ENCODE measurements at places on chromosomes 4 and X. TPM values are rescaled to one million over a fixed set of nuclear protein-coding genes. Genes with fewer than 3 reads are reported as not detected.
A peak's percentile ranks its signal among the peaks of the same experiment; 100 is the strongest.

The ENPEP gene
- 3.8 TPM for total RNA-seq

The DMRTC1B gene
- total RNA-seq, result not detected

The UTP14A gene
- 15.1 TPM for total RNA-seq

DNA sequence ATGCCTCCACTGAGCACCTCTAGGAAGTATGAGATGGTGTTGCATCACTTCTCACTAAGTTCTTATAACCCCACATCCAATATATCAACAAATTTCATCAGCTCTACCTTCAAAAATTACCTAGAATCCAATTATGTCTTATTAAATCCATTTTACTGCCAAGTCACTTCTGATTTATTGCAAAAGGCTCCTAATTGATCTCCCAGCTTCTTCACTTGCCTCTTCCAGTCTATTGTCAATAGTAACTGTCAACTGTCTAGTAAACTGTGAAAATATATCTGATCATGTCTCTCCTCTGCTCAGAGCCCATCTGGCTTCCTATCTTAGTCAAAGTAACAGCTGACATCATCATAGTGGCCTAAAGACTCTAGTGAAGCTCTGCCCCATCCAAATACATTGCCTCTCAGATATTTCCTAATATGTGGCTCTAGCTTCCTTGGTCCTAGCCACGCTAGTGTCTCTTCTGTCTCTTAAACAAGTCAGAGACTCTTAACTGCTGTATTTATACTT, 414.5 kb upstream of the ATOH1 start:
- no peak for DNase-seq

- DNase-seq, result peak; percentile 68
Measured at GRCh38 chr4:147707892-147708672, 23.8 kb upstream of the ARHGAP10 start.

DNA sequence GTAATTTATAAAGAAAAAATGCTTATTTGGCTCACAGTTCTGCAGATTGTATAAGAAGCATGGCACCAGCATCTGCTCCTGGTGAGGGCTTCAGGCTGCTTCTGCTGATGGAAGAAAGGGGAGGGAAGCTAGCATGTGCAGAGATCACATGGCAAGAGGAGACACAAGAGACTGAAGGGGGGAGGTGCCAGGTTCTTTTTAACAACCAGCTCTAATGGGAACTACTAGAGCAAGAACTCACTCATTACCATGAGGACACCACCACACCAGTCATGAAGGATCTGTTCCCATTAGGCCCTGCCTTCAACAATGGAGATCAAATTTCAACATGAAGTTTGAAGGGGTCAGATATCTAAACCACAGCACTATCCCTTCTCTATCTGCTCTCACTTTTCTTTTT, 9.4 kb upstream of the COPS4 start:
- no peak for DNase-seq

DNA sequence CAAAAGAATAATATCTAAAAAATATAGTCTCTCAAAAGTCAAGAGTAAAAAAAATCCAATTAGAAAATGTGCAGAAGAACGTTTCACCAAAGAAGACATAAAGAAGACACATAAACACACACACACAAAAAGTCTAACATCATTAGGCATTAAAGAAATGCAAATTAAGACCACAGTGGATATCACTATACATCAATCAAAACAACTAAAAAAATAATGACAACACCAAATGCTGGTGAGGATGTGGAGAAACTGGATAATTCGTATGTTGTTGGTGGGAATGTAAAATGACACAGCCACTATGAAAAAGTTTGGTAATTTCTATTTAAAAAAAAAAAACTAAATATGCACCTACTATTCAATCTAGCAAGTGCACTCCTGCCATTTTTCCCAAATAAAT, 66.4 kb downstream of the LRBA start:
- DNase-seq, result no peak

DNA sequence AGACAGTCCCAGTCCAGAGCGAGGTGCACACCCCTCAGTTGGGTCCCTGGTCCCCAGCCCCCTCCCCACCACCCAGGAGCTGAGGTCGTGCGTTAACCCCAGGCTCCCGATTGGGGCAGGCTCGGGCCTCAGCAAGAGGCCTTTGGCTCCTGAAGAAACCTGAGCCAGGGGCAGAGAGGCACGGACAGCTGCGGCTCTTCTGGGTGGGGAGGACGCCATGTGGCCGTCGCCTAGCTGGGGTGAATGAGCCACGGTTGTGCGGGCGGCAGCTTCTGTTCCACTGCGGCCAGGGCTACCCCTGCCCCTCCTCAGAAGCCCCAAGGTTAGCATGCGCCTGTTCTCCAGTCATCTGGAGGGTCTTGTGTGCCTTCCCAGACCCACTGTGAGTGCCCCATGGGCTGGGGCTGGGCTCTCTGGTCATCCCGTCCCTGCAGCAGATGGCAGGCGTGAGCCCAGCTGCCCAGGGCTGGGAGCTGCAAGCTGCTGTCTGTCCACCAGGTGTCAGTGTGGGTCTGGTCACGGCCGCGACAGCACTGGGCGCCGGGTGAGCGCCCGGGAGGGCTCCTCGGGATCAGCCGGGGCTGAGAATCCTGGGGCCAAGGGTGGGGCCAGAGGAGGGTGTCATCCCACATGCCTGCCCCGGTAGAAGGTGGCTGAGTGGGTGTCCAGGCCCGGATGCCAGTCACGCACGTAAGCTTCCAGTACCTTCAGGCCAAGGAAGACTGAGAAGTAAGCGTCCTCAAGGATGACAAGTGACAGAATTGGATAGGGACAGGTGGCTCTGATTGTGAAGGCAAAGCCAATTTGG, 21.9 kb downstream of the ATP2B3 start:
- peak; percentile 46 for DNase-seq

DNA sequence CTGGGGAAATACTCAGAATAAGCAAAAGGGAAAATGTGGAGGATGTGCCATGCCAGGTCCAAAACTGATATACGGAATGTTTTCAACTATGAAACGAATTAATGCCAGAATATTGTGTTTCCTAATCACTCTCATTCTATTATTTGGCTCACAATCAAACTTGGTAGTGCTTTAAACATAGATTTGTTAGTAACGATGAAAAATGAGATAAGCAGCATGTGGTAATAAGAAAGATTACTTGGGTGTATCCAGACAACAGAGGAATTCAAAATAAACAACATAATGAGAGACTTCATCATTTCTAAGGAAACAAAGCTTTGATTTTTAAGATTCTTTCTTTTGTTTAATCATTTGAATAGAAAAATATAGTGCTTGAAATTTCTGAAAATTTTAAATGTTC, 237.3 kb downstream of the TACR3 start:
- DNase-seq, result no peak

- no peak for DNase-seq
Measured at GRCh38 chr4:155383541-155383940, 6.8 kb upstream of the MAP9 start.

All from Caki2 (cell line).